ENCODE measurements at places on chromosomes 5 and 9.
A peak's percentile ranks its signal among the peaks of the same experiment; 100 is the strongest.

DNA sequence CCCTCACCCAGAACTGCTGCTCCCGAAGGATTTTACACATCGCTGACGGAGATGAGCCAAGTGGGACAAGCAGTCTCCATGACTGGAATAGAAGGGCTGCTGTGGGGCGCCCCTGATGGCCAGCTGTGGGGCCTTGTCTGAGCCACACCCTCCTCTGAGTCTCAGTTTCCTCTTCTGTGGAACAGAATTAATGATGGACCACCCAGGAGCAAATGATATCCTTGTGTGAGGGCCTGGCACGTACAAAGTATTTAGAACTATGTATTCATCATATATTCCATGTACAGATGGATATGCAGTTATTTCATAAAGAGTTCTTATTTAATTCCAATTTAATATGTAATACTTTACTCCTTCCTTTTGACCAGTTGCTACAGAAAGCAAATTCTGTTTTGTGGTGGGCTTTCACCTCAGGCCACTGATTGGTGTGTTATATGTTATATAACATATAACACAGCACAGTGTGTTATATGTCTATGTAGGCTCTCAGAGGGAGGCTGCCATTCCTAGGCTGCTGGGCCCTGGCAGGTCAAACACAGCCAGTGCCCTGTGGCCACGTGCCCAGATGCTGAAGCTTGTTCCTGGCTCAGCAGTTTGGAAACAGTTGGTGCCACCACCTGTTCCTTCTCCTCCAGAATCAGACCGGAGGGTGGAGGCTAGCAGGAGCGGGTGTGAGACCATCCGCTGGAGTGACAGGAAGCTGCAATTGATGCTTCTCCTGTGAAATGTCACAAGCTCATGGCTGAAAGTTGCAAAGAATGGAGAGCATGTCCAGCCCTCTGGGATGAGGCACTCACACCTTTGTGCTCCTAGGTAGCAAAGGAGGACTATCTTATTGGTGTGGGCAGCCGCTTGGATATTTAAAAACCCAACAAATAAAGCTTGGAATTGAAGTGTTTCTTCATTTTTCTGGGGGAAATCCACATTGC, 4.4 kb upstream of the FGD3 start:
- DNase-seq: no peak

GRCh38 chr5:59575648-59576445, 317.7 kb downstream of the PDE4D start:
- DNase-seq: no peak

GRCh38 chr9:29212397-29213387, 1639.4 kb upstream of the C9orf72 start:
- no peak for DNase-seq

GRCh38 chr5:138337685-138338410, at the start of gene FAM53C:
TSS of gene FAM53C (plus strand) at chr5:138338266. CDS start at chr5:138341336, 3,070 bp downstream.
- peak; percentile 99 for DNase-seq

DNA sequence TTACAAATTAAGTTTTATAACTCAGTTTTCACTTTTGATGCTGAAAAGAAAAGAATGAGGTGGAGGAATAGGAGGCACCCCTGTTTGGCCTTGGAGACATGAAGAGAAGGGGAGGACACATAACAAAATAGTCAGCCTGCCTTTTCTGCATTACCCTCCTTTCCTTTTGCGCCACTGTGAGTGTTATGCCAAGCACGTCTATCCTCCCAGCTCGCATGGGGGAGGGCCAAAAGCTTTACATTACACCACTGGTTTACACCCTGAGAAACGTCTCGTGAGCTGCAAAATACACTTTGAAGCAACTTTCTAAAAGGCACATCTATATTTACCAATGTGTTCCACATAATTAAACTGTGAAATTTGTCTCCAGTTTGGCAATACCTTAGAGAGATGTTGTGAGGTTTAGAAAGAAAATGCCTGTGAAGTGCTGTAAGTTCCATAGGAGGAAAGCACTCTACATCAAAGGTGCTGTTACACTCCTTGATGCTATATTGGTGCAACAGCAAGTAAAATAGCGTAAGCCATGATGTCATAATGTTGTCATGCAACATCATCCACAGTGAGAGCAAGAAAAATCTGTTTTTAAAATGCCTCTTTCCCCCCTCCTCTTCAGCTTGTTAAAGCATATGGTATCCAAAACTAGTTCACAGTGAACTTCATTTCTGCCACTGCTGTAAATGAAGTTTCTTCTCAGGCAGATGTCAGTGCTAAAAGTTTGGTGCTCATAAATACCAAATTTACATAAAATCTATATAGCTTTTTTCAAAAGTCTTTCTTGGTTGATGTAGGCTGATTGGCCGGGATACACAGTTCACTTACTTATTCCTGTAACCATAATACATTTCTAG, 50.3 kb downstream of the CETN3 start:
- DNase-seq: no peak

GRCh38 chr5:87094833-87095232, 172.8 kb upstream of the RASA1 start:
- DNase-seq: no peak

- no peak for DNase-seq
Measured at GRCh38 chr5:89686081-89686765, 723.3 kb downstream of the CETN3 start.

GRCh38 chr5:65779643-65780042, 57.6 kb downstream of the NLN start:
- DNase-seq: no peak

GRCh38 chr5:72305194-72306142, 14.6 kb downstream of the MRPS27 start:
- DNase-seq: no peak

DNA sequence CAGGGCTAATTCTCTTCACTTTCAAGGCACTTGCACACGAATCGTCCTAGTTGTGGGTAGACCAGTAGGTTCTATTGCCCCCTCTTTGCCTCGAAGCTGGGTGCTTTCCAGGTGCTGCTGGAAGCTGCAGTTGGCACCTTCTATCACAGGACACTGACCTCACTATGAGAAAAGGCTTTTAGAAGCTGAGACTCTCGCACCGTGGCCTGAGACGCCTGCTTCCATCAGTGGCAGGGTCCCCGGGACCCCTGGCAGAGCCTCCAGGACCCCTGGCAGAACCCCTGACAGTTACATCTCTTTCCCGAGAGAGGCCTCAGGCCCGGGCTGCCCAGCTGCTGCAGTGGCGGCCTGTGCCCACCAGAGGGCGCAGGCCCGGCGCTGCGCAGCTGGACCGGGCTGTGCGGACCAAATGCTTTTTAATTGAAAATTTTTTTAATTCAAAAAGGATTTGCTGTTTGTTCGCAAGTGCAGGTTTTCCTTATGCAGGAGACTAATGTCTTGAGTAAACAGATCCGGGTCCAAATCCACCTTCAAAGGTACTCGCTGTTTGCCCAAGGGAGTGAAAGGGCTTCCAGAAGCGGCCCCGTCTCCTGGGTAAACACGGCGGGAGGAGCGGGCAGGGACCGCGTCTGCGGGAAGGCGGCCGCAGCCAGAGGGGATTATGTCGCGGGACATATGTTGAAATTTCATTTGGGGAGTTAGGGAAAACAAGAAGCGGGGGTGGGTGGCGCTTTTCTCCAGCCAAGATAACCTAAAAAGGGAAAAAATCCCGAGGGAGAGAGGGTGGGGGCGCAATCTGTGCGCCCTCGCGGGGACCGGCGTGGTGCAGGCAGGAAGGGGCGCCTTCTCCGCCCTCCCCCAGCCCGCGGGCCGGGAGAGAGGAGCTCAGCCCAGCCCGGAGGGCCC, 114.5 kb upstream of the LMX1B start:
- no peak for DNase-seq

Data from stimulated activated effector memory CD8-positive, alpha-beta T cell treated with anti-CD3 and anti-CD28 coated beads, Interleukin-12 subunit alpha, Interleukin-12 subunit beta, amount 100 ng/mL, for 72 hours (primary cell).